ENCODE measurements at places on chromosomes 13 and 19.

DNA sequence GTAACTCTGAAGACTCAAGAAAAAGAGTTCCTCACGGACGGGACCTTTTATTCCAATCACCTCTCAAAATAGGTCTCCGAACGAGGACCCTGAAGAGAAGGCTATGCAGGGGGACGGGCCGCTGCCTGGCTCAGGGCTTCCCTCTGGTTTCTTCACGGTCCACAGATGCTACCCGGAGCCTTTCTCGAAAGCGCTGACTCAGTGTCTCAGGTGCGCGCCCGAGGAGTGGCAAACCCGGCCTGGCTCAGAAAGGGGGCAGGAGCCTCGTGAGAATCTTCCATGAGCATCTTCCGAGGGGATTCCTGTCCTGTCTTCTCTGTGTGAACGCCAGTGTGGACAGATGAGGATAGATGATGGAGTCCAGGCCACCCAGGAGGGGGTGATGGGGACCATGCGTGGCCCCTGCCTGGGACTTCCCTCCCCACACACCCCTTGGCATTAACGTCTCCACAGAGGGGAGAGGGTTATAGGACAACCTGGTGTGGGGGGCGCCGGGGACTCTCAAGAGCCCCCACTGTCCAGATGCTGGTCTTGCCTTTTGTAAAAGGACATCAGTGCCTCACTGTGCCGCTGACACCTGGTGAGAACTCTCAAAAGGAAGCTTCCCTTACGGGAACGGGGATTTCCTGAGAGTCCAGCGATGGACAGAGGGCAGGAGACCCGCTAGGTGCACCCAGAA lies 16.5 kb downstream of the LSM4 start:
- no peak for DNase-seq

GRCh38 chr19:4576016-4576933 lies 16.8 kb upstream of the SEMA6B start:
- DNase-seq = peak; percentile 76

- DNase-seq = no peak
These were observed 12.5 kb downstream of the NOP53 start for GRCh38 chr19:47757617-47758442.

- DNase-seq = no peak
These were observed 858 bp upstream of the KCNRG start for GRCh38 chr13:50014386-50014785.

DNA sequence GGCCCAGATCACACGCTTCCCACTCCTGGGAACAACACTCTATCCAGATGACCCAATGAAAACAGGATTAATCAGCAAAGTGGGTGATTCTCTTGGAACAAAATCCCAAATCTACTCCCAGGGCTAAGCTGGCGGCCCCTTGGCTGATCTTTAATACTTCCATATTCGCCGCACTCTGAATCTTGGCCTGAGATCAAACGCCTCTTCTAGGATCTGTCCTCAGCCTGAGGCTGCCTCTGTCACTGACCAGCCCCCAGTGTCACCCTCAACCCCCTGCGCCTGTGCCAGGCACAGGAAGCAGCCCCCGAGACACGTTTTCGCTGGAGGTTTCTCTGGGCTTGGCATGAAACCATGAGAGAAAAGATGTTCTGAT lies 2.4 kb upstream of the CTXN1 start:
- DNase-seq = no peak

DNA sequence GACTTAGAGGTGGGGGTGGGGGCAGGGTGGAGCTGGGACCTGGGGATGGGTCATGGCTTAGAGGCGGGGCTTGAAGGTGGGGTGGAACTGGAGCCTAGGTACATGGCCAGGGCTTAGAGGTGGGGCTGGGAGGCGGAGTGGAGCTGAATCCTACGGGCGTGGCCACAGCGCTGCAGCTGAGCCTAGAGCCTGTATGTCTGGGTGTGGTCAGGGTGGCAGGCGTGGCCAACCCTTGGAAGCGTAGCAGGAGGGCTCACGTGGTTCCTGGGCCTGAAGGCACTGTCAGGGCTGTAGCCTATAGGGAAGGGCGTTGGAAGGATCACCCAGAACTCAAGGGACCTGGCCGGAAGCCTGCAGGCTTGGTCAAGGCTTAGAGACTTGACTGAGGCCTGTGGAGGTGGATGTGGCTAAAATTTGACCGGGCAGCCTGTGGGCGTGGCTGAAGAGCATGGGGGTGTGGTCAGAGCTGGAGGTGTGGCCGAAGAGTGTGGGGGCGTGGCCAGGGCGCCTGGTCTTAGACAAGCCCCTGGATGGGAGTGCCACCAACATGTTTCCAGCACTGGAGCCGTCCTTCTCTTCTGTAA lies 24.3 kb downstream of the COLGALT1 start:
- no peak for DNase-seq
